ENCODE measurements at places on chromosomes 3 and 15.
A peak's percentile ranks its signal among the peaks of the same experiment; 100 is the strongest.

DNA sequence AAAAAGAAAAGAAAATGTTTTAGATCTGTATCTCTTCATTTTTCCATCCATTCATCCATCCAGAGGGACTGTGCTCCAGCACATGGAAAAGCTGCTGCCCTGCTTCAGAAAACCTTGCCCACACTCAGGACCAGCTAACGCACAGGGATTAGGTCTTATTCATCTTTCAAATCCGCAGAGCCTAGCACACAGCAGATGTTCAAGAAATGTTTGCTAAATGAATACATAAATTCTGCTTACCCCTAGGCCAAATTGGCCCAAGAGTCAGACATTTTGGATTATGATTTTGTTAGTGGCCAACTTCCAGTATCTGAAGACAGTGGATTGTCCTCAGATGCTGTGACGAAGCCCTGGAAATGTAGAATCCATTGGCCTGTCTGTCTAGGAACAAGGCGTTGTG lies 71.4 kb downstream of the GHSR start:
- no peak for DNase-seq

GRCh38 chr15:41895491-41895890 lies 1.6 kb upstream of the SPTBN5 start:
- no peak for DNase-seq

DNA sequence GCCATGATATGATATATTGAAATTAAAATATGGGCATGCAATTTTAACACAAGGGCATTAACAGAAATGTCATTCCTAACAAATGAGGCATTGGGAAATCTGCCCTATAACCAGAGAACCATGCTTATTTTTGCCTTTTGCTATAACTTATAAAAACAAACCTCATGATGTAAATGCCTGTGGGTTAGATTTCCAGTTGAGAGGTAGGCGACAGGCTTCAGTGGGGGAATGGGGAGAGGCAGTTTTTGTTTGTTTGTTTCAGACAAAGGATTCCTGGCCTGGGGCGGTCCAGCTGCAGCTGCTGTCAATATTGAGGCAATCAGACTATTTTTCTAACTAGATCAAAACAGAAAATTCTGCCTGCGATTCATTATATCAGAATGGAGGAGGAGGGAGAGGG lies 490.4 kb upstream of the CFAP20DC start:
- no peak for DNase-seq

DNA sequence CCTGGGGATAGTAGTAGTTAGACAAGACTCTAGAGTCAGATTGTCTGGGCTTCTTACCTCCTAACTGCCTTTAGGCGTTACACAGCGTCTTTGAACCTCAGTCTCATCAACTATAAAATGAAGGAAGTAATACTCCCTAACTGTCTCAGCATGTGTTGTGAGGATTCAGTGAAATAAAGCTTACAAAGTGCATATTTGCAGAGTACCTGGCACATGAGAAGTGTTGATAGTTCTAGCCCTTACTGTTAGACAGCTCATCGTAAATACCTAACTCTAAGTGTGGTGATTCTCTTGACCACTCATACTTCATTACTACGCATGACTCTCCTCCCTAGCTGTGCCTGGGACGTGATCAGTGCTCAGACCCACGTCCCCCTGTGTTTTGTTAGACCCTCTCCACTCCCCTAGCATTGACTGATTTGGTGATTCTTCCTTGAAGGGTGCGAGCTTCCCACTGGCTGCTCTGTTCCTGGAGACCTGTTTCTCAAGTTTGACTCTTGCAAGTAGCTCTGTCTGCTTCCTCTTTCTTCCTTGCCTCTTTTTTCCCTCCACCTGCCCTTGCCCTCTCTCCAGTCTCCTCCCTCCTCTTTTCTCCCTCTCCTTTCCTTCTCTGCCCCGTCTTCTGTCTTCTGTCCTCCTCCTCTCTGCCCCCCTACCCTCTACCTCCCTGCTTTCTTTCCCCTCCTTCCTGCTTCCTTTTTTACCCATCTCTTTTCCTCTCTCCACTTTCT lies 124.2 kb downstream of the SLC25A26 start:
- no peak for DNase-seq

DNA sequence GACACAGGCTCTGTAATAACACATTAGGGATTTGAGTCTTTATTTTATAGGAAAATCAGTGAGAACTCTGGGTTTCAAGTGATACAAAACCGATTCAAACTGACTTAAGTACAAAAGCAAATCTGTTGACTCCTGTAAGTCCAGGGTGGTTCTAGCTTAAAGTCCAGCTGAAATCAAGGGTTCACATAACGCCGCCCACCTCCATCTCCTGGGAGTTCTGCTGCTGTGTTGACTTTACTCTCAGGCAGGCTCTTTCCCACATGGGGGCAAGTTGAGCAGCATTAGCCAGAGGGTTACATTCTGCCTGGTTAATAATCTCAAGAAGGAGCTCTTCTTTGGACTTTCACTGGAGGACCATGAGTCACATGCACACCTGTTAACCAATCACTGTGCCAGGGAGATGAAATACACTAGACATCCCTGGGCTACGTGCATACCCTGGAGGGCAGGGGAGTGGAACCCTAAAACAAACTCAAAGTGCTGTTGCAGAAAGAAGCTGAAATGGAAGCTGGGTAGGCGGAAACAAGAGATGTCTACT lies 9.7 kb upstream of the RNF7 start:
- DNase-seq: no peak

GRCh38 chr3:143608966-143609365 lies 239.3 kb downstream of the SLC9A9 start:
- DNase-seq: no peak

- DNase-seq: peak; percentile 14
Measured at GRCh38 chr3:145776782-145777408, 384.1 kb downstream of the PLOD2 start.

DNA sequence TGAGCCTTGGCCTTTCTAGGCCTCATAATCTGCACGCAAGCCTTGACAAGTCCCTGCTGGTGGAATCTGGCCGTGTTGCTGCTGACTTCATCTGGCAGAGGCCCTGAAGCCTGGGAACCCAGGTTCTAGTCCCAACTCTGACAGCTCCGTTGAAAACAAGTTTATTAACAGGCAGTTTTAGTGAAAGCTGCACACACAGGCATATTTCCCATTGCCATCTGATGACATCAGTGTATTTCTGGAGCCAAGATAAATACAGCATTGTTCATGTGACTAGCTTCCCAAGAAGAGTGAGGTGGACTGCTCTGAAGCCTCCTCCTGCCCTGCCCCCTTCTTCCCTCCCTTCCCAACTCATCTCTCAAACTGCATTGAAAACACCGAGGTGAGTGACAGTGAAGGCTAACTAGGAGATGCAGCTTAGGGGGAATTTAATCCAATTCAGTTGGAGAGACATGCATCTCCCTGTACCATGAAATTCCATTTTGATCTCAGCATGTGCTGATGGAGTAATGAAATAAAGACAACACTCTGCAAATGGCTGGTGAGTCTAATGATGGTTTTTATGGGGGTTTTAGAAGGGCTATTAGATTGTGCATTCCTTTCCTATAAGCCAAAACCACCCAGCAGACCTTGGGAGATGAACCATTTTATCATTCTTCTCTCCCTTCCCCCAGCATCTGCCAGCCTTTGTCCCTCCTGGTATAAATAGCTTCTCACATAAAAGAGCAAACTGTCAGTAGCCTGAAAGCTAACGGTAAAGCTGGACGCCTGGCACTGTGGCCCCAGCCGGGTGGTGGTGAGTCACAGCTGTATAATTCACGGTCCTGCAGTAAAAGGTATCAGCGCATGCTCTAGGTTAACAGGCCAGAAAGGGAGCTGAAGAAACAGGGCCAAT lies 38.0 kb downstream of the PRICKLE2 start:
- DNase-seq: peak; percentile 80

- DNase-seq: no peak
Measured at GRCh38 chr3:176776622-176777175, 420.6 kb downstream of the TBL1XR1 start.

- no peak for DNase-seq
Measured at GRCh38 chr3:129502641-129503408, 25.6 kb upstream of the RHO start.

GRCh38 chr15:100763835-100764750 lies 115.5 kb upstream of the ALDH1A3 start:
- DNase-seq: no peak

- DNase-seq: no peak
Measured at GRCh38 chr15:100529556-100529955, 806 bp upstream of the CERS3 start.

GRCh38 chr3:123610331-123610730 lies 25.5 kb upstream of the HACD2 start:
- no peak for DNase-seq

DNA sequence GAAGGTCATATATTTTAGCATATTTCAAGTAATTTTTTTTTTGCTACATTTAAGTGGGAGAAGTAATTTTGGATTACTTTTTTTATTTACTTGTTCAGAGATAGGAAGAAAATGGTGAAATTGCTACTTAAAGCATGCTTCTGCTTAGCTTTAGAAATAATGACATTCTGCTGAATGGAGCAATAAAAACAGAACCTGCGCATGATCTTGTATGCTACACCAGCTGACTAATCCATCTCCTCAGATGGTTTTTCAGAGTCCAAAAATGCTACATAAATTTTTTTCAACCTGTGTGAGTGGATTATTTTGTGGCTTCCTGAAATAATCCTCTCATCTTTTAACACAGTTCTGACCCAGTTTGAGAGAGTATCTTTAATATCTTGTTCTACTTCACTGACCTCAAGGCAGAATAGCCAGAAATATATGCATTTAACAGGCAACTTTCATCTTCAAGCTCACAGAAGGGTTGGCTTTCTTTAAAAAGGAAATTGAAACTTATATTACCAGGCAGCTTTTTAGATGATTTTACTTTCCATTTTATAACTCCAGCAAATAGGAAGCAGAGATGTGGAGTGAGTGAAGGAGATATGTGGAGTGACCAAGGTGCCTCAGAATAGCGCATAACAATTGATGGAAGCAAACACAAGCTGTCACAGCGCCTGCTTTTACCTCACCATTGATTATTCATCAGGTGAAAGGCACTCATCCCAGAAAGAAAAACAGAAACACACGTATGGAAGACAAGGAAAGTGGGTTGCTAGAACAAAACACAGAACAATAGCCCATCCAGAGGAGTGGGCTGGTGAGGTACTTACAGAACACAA lies 136.6 kb downstream of the TGFBR2 start:
- no peak for DNase-seq

DNA sequence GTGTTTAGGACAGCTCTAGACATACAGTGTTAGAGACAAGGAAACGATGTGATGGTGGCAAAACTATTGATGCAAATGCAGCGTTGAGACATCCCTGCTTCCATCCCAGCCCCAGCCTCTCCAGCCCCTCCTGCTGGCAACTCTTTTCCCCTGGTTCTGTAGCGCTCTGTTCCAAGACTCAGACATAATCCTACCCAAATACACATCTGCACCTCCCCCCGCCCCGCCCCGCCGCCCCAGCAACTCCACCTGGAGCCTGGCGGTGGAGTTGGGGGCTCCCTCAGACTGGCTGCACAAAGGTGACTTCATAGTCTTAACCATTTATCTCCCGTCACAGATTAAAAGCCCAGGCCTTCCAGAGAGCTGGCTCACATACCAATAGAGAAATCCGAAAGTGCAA lies 7.2 kb upstream of the SEC22A start:
- DNase-seq: peak; percentile 15

- DNase-seq: peak; percentile 88
Measured at GRCh38 chr3:53255775-53256703, at the start of gene TKT. Gene TKT, minus strand, starts transcription at chr3:53256022. Its CDS starts 80 bp downstream, at chr3:53255942.

DNA sequence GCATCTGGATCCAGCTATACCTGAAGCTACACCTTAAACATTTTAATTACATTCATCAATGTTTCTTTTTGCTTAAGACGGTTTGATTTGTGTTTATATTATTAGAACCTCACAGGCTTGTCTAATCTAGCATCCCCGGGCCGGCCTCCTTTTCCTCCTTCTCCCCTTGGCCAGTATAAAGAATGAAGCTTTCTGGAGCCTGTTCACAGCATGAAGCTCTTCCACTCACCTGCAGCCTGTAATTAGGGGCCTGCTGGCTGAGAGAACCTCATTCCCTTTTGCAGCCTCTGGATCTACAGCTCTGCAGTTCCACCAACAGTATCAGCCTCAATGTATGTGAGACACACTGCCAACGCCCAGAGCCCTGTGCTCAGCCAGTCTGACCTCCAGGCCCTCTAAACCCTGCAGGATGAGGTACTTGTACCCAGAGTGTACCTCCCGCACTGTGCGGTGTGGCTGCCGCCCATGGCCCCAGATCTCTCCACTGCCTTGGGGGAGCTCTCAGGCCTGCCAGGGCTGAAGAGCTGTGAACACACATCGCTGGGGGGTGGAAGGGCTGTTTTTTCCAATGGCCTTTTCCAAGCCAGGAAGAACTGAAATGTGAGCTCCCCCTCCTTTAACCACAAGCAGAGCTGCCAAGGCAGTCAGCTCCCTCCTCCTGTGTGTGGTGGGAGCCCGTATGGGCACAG lies 114.7 kb upstream of the ALDH1A3 start:
- DNase-seq: peak; percentile 53

- no peak for DNase-seq
Measured at GRCh38 chr15:45704329-45705249, 69.8 kb downstream of the SQOR start.

DNA sequence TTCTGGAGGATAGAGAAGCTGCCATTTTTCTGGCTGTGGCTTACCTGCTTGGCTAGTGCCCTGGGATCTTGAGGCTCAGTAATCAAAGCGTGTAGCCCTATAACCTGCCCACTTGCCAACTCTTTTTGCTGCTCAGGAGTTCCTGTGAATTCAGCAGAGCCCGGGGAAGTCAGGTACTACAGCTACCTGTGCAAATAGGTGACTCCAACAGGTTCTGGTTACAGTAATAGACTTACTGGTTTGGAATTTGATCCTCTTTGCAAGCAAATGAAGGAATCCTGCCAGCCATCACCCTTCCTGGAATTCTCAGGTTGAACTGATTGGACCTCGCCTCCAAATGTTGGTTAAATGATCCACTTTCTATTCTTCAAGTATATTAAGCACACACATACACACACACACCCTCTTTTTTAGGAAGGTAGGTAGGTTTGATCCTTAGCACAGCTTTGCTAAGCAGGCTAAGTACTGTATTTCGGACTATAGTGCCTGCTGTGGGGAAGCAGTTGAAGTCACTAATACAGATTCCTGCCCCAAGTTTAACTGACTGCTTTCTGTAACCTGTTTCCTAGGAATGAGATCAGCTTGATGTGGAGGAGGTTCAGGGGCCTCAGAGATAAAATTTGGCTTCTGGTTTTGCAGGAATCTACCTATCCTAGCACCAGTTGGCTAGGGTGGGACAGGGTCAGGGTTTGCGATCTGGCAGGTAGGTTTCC lies 2.3 kb downstream of the PPCDC start:
- no peak for DNase-seq

DNA sequence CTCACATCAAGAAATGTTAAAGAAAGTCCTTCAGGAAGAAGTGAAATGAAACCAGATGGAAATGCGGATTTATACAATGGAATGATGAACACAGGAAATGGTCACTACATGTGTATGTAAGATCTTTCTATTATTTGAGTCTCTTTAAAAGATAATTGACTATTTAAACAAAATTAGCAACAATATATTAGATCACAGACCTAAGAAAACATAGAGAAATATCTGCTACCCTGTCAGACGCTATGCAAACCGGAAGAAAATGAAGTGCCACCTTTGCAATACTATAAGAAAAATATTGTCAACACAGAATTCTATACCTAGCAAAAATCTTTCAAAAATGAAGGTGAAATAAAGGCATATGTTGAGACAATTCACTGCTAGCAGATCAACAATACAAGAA lies 17.2 kb downstream of the RAB6B start:
- DNase-seq: no peak

Data from HTR-8/SVneo (cell line).